ENCODE measurements at places on chromosomes 6 and 20.

- DNase-seq, result no peak
Measured at GRCh38 chr6:71279321-71279720, 9.3 kb upstream of the OGFRL1 start.

- DNase-seq, result no peak
Measured at GRCh38 chr6:3918469-3918868, 69.3 kb downstream of the FAM50B start.

- no peak for DNase-seq
Measured at GRCh38 chr6:30213667-30213956, 406 bp upstream of the TRIM26 start.

- DNase-seq, result no peak
Measured at GRCh38 chr6:153121311-153121710, 9.8 kb downstream of the RGS17 start.

DNA sequence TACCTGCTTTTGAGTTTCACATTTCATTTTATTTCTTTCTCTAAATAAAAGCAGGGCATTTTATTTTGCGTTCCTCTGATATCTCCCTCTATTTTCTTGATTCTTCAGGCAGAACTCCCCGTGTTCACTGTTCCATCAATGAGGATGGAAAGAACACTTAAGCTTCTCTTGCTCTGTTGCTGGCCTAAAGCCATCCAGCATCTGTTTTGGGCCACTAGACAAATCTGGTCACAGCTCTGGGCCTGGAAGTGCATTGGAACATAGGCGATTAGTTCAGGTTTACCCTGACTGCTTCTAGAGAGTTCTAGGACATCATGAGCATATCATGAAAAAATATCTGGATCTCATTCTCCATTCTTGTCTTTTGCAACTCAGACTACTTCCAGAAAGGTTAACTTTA lies 611.2 kb downstream of the UTRN start:
- DNase-seq, result no peak

GRCh38 chr6:1917626-1918371 lies 308.1 kb downstream of the FOXC1 start:
- no peak for DNase-seq

Measured in activated naive CD4-positive, alpha-beta T cell treated with anti-CD3 and anti-CD28 coated beads, Interleukin-2, amount 50 U/mL, for 72 hours (primary cell).